ENCODE measurements at places on chromosomes 13 and 19.

- no peak for DNase-seq
These were observed 41.7 kb upstream of the EHD2 start for GRCh38 chr19:47671499-47671898.

DNA sequence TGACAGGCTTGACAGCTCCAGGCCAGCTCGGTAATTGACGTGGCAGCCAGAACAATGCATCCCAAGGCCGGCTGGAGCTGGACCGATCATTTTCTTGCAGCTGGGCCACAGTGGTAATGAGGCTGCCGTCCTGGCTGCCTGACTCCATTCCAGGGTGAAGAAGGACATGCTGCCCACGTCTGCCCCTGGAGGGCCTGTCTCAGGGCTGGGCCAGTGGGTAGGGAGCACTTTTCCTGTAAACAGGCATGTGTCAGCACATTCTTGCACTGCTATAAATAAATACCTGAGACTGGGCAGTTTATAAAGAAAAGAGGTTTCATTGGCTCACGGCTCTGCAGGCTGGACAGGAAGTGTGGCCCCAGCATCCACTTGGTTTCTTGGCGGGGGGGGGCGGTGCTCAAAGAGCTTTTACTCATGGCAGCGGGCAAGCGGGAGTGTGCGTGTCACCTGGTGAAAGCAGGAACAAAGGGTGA, 38.1 kb upstream of the KCTD15 start:
- no peak for DNase-seq

DNA sequence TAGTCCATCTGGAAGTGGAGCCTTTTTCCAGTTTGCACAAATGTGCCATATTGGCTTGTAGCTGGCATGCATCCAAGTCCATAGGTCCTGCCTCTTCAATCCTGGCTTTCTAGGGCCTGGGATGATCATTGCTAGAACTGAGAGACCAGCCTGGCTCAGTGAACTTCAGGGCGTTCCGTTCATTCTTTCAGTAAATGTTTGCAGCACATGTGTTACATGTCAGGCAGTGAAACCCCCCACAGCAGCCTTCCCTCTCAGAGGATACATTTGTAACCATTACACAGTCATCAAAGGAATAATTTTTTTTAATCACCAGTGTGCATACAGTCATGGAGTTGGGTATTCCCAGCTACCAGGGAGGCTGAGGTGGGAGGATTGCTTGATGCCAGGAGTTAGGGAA, 9.7 kb downstream of the FUT2 start:
- DNase-seq: no peak

GRCh38 chr19:49491804-49492572, 4.2 kb upstream of the RPS11 start:
- no peak for DNase-seq

- DNase-seq: no peak
These were observed 17.6 kb downstream of the ZNF121 start for GRCh38 chr19:9566729-9567128.

DNA sequence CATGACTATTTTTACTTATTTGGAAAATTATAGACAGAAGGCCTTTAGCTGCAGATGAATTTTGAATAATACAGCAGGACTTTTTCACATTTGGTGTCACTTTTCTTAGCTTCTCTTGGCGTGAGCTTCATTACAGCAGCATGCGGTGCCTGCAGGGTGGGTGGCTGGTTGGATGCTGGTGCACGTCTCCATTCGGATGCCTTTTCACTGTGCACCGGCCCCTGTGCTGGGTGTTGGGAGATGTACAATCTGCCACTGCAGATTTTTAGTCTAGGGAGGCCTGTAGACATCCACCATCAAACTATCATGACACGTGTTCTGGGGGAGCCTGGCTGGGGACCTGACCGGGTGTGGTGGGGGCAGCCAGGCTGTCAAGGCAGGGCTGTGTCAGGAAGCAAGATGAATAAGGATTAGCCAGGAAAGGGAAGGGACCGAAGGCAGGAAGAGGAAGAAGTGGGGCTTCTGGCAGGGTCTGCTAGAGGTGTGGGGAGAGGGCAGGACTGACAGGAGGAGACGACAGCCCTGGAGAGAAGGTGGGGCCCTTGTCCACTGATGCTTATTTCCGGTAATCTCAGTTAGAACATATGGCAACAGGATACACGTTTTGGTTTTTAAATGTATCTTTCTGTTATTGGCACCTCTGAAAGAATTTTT, 88.8 kb downstream of the ARHGEF7 start:
- no peak for DNase-seq

- DNase-seq: no peak
These were observed 103.9 kb downstream of the FAM216B start for GRCh38 chr13:42885325-42885724.

All from bone marrow (tissue), 2 donors.